ENCODE measurements at places on chromosomes 5 and 9.

DNA sequence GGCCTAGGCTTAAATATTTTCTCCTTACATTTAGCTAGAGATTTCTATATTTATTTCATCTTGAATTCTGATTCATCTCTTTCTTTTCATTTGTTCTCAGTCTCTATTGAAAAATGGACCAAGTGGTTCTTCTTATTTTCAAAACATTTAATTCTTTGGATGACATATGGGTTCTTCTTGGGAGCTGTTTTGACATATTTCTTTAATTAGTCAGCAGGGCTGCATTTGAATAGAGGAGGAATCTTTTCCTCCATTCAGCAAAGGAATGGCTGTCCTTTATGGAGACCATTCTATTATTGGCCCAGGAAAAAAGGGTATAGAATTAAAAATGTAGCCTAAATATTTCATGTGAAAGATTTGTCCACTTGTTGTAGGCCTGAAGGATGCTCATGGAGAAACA, 109.9 kb downstream of the RPS23 start:
- DNase-seq = no peak

DNA sequence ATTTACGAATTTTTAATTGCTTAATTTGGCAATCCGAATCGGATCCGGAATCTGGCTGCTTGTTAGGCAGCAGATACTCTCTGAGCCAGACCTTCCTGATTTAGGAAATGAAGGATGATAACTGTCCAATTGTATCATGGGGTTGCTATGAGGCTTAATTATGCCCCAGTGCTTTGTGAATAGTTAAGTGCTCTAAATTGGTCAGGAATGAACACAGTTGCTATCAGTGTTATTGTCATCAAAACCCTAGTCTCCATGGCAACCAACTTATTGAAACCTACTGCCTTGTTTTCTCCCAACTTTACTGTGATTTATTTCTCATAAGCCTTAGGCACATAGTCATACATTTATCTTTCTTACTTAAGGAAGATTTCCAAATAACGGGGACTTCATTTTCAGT, 47.9 kb downstream of the MAMDC2 start:
- DNase-seq = no peak

GRCh38 chr9:34072410-34072809, 23.7 kb upstream of the UBAP2 start:
- no peak for DNase-seq

- no peak for DNase-seq
Measured at GRCh38 chr5:103283120-103283519, 24.6 kb downstream of the MACIR start.

DNA sequence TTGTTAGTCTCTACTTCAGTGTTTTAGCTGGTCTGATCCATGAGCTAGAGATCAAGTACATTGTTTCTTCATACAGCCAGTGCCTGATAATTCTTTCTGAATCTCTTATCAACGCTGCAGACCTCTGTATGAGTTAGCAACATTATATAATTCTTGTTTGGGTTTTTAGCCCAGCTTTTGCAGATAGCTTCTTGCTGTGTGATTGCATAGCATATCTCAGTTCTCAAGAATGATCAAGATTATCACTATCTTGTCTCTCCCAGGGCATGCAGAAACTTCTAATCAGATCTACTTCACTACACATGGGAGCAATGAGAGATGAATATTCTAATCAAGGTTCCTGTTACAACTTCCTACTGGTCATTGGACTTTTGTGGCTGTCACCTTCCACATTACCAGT, 158.3 kb downstream of the FAM174A start:
- DNase-seq = no peak

DNA sequence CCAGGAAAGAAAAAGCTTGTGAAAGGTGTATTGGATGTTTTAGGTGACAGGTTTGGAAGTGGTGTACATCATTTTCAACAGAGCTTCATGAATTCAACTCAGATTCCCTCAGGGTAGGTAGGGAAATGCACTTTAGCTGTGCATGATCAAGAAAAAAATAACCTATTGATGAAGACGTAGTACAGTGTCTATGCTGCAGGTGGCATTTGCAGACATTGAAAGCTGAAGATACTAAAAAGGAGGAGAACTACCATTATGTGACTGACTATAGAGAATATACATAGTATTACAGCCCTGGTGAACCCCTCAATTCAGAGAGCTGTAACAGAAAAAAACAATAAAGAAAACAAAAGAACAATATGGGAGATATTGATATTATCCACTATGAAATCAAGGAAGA, 2344.7 kb upstream of the ACO1 start:
- DNase-seq = no peak

GRCh38 chr5:153699035-153699434, 208.6 kb downstream of the GRIA1 start:
- DNase-seq = no peak

- DNase-seq = no peak
Measured at GRCh38 chr9:131839281-131840084, 99.6 kb upstream of the RAPGEF1 start.

- DNase-seq = no peak
Measured at GRCh38 chr9:112677040-112677439, 40.9 kb downstream of the INIP start.

DNA sequence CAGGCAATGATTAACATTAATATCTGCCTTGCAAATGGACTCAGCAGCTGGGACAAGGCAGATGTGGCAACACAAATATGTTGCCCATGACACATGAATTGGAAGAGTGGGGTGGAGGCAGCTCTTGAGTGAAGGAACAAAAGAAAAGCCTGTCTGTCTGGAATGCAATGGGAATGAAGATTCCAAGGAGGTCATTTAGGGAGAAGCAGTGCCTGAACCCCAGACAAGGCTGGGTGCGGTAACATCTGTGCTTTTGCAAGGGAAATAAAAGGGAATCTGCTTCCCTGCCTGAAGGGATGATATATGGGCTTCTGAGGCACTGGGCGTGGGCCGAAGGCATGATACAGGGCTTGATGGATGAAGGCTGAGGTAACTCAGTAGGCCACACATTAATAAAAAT, 94.1 kb upstream of the TRIM32 start:
- no peak for DNase-seq

GRCh38 chr5:89179731-89180130, 296.7 kb upstream of the MEF2C start:
- no peak for DNase-seq

- no peak for DNase-seq
Measured at GRCh38 chr9:22469928-22470544, 23.4 kb downstream of the DMRTA1 start.

DNA sequence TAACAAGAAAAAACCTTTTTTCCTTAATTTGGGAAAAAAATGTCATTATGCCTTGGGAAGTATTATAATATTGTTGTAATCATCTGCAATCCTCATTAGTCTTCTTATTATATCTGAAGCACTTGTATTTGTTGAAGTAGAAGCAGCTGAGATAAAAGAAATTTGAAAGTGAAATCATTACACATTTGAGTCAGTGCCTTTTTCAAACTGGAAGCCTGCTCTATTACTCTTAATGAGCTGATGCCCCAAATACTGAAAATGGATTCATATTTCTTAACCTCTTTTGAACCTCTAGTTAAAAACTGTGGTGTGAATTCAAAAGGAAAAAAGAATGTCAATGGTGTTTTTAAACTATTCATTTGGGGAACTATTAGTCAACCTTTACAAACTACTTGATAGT, 1027.7 kb downstream of the NR2F1-AS1 start:
- DNase-seq = no peak

DNA sequence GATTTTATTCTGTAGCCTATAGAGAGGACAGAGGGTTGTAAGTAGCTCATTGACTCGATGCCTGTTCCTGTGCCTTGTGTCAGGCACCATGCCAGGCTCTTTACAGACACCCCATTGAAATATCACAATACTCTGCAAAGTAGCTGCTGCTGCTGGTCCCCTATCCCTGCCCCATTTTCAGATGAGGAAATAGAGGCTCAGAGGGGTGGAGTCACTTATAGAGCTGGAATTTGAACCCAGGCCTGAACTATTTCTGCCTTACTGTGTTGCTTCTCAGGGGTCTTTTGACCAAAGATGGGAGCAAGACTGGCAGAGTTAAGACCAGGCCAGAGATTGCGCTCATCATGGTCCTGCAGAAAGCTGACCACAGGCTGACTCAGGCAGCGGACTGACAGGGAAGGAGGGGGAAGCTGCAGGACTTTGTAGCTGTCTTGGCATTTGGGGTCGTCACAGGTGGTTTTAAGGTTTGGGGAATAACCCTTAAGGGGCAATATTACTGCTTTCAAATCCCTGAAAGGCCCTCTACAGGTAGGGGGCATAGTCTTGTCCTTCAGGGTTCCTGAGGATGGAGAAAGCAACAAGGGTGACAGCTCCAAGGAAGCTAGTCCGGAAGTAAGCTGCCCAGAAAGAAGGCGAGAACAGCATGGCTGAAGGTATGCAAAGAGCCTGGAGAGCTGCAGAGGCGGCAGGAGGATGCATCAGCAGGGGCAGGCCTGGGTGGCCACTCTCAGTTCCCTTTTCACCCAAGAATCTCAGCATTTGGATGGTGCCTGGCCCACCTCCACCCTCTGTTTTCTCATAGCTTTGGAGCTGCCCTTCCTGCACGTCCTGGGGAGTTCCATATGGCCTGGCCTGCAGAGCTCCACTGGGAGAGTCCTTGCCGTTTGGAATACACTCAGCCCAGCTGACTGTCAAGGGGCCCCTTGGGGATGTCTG, 18.3 kb upstream of the NDST1 start:
- no peak for DNase-seq

GRCh38 chr5:65248896-65249295, 232.8 kb downstream of the ADAMTS6 start:
- no peak for DNase-seq

GRCh38 chr9:17520268-17521064, 58.4 kb upstream of the SH3GL2 start:
- DNase-seq = no peak

DNA sequence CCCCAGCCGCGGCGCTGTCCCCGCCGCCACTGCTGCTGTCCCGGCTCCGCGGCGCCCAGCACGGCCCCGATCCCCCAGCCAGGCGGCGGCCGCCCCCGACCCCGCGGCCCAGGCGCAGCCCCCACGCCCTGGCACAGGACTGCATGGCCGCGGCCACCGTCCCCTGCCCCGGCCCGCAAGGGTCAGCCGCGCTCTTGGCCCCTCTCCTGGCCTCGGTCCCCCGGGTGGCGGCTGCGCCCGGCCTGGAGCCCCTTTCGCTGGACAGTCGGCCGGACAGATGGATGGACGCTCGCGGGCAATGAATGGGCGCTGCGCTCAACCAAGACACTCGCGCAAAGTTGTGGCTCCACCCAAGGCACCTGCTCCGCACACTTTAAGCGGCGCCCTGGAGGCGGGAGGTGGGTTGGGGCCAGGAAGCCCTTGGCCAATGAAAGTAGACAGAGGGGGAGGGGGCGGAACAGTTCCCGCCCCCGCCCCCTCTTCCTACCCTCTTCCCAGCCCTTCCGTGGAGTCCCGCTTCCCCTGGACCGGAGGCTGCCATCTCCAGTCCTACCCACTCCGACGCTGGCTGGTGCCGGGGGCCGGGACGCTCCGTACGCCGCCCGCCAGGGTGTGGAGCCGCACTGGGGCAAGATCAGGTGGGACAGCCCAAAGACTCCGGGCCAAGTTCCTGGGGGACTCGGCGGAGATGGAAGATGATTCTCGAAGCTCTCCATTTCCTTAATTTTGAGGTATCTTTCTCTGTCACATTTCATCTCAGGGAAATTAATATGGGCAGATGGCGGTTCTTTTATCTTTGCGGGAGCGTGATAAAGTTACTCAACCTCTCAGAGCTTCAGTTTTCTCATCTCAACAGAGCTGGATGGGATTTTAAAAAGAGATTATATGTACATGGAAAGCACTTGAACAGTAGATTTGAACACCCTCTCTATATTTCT, at the start of gene GLDC:
Gene GLDC (minus strand): TSS at position 375 of the 938 bp plus-strand sequence. CDS start 230 bp downstream, at position 145.
- no peak for DNase-seq

DNA sequence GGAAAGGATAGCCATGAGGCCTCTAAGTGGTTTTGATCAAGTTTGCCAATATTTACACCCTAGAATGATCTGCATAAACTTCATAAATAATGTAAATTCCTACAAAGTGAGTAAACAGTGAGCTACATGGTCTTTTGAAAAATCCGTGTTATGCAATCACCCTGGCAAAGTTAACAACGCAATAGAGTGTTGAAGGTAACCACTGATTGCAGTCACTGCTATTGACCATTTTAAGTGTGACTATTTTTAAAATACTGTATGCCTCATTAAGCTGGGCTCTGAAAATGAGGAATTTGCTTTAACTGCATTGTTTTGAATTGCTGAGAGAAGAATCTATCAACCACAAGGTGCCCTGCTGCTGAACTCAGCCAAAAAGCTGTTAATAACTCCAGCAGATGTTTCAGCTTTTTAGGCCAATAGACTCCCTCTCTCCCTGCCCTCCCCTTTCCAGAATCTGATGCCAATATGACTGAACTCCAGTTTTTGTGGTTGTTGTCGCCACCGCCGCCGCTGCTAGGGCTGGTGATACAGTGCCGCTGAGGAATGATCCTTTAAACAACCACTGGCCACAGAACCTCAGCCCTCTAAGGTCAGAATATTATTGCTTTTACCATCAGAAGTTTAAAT, 35.3 kb upstream of the SMARCA2 start:
- DNase-seq = no peak

- DNase-seq = no peak
Measured at GRCh38 chr9:81132318-81132717, 557.0 kb downstream of the TLE1 start.

GRCh38 chr5:17819783-17820182, 185.5 kb downstream of the TAF11L14 start:
- DNase-seq = no peak

GRCh38 chr5:52981507-52981906, 7.6 kb upstream of the ITGA2 start:
- no peak for DNase-seq

DNA sequence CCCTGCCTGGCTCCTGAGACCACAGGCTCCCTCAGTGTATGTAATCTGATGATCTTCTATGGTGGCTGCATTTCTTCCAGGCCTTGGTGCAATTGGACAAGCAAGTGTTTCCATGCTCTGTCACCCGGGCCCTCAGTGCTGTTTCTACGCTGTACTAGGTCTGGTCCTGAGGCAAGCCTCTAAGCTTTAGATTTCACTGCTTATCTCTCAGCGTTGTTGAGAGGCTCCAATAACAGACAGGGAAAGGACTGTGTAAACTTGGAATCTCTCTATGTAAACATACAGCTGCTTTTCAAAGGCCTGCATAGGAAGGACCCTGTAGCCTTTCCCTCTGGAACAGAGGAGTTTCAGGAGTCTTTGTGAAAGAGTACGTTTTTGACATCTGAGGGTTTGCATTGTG, 38.6 kb upstream of the NFIB start:
- no peak for DNase-seq
